ENCODE measurements at places on chromosomes 2 and 18. TPM values are rescaled to one million over a fixed set of nuclear protein-coding genes. Genes with fewer than 3 reads are reported as not detected.

The RSAD2 gene
- total RNA-seq, result not detected

The BMP10 gene
- not detected for total RNA-seq

The COLEC12 gene
- total RNA-seq, result 3.8 TPM

The UNC80 gene
- 0.16 TPM for total RNA-seq

DNA sequence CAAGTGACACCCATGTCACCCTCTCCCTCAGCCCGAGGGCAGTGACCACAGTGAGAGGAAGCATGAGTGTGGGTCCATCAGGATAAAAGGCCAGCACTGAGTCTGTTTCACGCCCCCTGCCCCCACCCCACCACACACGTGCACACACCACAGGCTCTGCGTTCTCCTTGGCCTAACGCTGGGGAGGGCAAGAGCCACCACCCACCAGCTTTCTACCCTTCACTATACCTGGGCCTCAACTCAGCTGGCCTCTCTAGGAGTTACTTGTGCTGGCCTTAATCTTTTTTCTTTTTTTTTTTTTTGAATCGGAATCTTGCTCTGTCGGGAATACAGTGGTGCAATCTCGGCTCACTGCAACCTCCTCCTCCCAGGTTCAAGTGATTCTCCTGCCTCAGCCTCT is 140.5 kb downstream of the ZFP36L2 start:
- H3K27me3 ChIP-seq, result no peaks in the 10 kb centered on the region
- H3K4me1 ChIP-seq, result peaks cover 46% of the 10 kb centered on the region
- DNase-seq, result no peak
- H3K4me3 ChIP-seq, result no peak overlapping the region
- H3K36me3 ChIP-seq, result no peaks in the 10 kb centered on the region

- no peaks in the 10 kb centered on the region for H3K4me1 ChIP-seq
- DNase-seq, result no peak
- H3K27ac ChIP-seq, result no peak overlapping the region
- no peak overlapping the region for H3K4me3 ChIP-seq
- H3K36me3 ChIP-seq, result no peaks in the 10 kb centered on the region
These were observed 998.4 kb downstream of the SOCS6 start for GRCh38 chr18:71287268-71287667.

- no peak for DNase-seq
- H3K36me3 ChIP-seq, result no peaks in the 10 kb centered on the region
- peaks cover 6% of the 10 kb centered on the region for H3K4me1 ChIP-seq
- no peaks in the 10 kb centered on the region for H3K27me3 ChIP-seq
- H3K4me3 ChIP-seq, result no peak overlapping the region
These were observed 13.9 kb downstream of the ADAM23 start for GRCh38 chr2:206457188-206457634.

DNA sequence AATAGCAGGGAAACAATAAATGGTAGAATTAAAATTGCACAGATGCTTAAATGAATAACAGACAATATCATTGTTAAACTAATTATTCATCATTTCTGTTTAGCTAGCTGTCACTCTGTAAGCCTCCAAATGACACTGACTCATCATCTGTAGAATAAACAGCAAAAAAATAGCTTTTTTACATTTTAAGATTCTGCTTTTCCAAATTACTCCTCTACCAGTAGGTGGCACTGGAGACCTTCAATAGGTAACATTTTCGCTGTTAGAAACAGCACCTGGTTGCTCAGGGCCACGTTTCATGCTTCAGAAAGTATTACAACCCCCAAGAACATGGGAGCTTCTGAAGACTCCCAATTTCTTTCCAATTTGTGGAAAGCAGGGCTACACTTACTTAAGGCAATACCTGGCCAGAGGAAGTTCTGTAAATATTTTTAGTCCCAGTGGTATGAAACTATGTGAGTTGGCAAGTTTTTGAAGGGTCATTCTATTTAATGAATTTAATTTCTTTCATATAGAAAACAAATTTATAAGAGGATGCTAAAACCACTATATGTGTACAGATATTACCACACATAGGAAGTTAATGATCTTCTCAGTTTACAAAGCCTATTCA is 45.4 kb downstream of the TTN start:
- no peak overlapping the region for H3K4me3 ChIP-seq
- no peaks in the 10 kb centered on the region for H3K27me3 ChIP-seq
- no peak for DNase-seq

- H3K27ac ChIP-seq, result no peak overlapping the region
- no peaks in the 10 kb centered on the region for H3K27me3 ChIP-seq
- H3K4me3 ChIP-seq, result no peak overlapping the region
- no peak for DNase-seq
- no peaks in the 10 kb centered on the region for H3K36me3 ChIP-seq
These were observed 336.9 kb downstream of the CBLN2 start for GRCh38 chr18:72207280-72207679.
